CD4-positive, alpha-beta T cell treated with Interleukin-6 for 4 hours (primary cell): ENCODE measurements at places on chromosomes 3 and 15.

GRCh38 chr3:150073513-150073912 lies 102.8 kb upstream of the PFN2 start:
- DNase-seq, result no peak

DNA sequence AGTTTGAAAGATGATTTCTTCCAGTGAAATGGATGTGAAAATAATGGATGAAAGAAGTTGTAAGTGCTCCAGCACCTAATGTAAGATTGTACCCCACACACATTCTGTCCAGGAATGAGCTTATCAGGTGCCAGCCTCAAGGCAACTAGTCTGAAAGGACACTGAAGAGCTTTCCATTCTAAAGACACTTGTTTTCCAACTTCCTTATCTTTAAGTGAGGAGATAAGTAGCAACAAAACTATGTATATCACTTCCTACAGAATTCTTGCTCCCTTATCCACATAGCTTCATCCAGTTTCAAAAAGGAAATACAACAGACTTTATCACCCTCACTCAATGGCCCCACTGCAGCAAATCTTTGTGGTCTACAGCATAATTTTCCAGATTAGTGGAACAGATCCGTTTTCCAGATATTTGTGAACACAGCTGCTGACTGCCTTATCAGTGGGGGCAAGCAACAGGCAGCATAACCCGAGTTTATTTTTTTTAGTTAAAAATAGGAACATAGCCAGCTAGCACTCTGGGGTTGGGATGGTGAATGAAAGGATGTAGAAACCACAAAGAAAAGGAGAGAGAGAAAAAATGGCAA lies 60.6 kb downstream of the CD200R1L start:
- no peak for DNase-seq

DNA sequence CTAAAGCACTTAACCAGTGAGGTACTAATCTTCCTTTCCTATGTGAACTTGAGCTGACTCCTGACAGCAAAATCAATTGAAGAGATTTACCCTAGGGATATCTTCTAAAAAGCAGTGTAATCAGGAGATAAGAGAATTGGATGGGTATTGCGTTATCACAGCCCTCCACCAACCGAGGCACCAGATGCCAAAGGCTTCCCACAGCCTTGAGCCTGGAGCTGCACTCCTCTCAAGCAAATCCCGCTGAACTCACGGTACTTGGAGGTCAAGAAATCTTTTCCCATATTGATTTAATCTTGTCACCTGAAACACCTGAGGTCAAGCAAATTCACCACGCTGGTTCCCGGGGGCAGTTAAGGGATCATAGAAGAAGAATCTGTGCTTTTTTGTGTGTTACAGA lies 346.8 kb downstream of the TBL1XR1 start:
- DNase-seq, result no peak

DNA sequence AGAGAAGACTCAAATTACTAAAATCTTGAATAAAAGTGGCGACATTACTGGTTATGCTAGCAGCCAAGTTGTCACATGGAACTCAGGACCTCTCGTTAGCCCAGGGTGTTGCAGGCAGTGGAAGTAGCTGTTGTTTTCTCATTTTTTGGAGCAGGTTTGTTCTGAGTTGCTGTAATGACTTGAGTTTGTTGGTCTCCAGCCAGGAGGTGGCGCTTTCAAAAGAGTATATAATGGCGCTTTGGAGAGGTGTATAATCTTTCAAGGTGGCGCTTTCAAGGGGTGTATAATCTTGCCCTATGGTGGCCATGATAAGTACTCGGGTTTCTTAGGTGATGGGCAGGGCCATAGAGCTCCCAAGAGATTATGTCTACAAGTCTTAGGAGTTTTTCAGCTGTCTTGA lies 632.7 kb downstream of the NTRK3 start:
- no peak for DNase-seq

DNA sequence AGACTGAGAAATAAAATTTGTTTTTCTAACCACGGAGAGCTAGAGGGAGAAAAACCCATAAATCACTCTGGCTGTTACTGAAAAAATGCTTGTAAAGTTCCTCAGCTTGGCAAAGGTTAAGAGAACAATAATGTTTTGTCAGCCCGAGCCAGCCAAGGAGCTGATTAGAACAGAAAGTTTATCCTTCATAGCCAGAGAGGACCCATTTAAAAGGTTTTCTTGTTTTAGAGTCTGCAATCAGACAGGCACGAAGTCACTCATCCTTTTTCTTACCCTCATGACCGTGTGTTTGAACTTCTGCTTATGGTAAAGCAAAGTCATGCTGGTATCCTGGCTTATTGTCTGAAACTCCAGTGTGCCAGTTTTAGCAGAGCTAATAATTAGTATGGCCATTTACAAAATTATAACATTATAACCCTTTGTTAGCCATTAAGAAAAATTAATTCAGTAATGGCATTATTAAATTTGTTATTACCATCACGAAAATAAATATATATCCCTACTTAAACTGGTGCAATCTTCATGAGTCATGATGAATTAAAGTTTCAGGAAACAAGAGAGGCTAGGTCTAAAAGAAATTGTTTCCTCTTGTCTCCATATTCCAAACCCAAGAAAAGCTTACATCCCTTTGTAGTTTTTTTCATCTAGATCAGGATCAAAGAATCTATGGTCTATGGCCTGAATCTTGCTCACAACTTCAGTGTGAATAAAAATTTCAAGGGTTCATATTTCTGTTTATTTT lies 13.5 kb upstream of the STXBP5L start:
- DNase-seq, result no peak

- DNase-seq, result no peak
Observed at GRCh38 chr3:128592864-128593263, 57.8 kb downstream of the RPN1 start.

- no peak for DNase-seq
Observed at GRCh38 chr3:141388823-141389621, 20.7 kb downstream of the ZBTB38 start.

DNA sequence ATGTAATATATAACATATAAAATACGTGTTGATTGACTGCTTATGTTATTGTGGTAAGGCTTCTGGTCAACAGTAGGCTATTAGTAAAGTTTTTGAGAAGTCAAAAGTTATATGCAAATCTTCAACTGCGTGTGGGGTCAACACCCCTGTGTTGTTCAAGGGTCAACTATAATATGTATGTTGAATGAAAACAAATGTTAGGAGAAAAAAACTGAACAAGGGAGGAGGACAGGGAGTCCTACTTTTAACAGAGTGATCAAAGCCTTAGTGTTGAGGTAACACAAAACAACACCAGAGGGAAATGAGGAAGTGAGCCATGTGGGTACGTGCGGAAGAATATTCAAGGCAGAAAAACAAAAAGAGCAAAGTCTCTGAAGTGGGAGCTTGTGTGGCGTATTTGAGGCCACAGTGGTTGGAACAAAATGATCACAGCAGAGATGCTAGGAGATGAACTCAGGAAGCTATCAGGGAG lies 62.5 kb downstream of the SFMBT1 start:
- peak; percentile 60 for DNase-seq

DNA sequence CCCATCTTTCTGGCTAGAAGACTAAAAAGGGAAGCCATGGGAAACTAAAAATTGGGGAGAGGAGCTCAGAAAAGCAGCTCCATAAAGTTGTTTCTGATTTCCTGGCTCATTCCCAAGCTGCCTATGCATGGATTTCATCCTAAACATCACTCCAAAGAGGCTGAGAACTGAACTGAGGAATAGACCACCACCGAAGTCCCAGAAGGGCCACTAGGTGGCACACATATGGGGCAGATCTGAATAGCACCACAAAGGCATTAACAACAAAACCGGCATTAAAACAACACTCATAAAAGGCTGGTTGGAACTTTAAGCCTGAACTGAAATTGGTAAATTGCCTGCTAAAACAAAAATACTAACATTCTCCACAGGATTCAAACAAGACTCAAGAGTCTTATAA lies 106.3 kb downstream of the PLD1 start:
- DNase-seq, result peak; percentile 5

- DNase-seq, result no peak
Observed at GRCh38 chr3:17076940-17077605, 192.3 kb downstream of the PLCL2 start.

GRCh38 chr3:17552351-17552750 lies 190.1 kb downstream of the TBC1D5 start:
- no peak for DNase-seq

DNA sequence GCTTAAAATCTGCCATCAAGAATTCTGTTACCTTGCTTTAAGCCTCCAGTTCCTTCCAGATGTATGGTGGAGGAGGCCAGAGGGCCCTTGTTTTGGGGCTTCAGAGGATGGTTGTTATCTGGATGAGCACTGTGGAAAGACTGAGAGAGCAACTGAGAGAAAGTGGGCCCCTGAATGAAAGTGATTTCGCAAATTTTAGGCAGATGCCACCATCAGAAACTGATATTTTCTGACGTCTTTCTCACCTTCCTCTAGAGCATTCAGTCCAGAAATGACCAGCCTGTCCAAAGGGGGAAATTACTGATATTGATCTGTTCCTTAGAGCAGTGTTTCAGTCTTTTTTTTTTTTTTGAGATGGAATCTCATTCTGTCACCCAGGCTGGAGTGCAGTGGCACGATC lies 13.4 kb downstream of the B3GNT5 start:
- no peak for DNase-seq

GRCh38 chr3:97658668-97659285 lies 105.8 kb upstream of the ARL6 start:
- no peak for DNase-seq

GRCh38 chr3:141047168-141047567 lies 4.0 kb upstream of the SPSB4 start:
- DNase-seq, result no peak

- no peak for DNase-seq
Observed at GRCh38 chr3:94226078-94226477, 163.2 kb downstream of the NSUN3 start.

GRCh38 chr3:154034797-154035330 lies 86.3 kb upstream of the ARHGEF26 start:
- DNase-seq, result no peak

DNA sequence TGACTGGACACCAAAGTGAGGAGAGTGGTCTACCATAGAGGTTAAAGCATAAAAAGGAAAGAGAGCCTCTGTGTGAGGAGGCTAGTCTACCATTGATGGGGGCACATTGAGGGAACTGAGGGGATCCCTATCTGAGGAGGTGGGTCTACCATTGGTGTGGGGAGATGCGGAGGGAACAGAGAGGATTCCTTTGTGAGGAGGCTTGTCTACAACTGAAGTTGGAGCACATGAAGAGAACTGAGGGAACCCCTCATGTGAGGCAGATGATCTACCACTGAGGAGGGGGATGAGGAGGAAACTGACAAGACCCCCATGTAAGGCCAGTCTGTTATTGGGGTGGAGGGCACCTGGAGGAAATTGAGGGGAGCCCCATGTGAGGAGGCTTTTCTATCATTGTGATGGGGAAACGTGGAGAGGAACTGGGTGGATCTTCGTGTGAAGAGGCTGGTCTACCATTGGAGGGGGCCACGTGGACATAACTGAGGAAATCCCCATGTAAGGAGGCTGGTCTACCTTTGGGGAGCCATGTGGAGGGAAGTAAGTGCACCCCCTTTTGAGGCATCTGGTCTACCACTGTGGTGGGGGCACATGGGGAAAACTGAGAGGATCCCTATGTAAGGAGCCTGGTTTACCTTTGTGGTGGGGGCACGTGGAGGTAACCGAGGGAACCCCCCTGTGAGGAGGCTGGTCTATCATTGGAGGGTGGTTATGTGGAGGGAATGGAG lies 160.1 kb downstream of the FBLN2 start:
- no peak for DNase-seq

DNA sequence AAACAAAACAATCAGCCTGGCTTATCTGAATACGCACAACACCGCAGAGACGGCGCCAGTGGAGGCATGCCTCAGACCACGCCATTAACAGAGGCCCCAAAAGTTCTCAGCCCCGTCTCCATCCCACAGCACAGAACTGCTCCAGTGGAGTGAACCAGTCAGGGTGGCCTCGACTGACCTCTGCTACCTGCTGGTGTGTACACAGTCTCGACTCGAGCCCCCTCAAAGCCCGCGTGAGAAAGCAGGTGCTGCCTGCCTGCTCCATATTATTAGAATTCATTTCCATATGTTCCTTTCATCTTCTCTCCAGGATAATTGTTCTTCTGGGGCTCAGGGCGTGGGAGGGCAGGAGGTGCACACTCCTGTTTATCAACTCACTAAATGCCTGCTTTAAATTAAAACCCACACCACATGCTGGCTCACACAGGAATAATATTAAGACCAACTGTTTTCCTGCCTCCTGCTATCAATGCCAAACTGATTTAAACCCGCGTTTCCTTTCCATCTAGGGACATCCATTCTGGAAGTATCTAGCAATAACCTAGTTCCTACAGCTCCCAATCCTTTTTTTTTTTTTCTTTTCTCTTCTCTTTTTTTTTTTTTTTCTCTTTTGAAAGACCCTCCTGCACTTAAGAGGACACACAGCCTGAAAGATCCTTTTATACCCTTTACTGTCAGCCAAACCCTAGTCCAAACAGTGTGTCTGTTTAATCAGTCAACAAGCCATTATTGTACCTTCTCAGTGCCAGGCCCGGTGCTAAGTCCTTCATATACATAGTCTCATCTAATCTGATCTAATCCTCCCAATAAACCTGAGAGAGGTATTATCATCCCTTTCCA lies 101.2 kb downstream of the TLE3 start:
- DNase-seq, result no peak

- DNase-seq, result no peak
Observed at GRCh38 chr3:62703451-62704167, 171.6 kb downstream of the CADPS start.

DNA sequence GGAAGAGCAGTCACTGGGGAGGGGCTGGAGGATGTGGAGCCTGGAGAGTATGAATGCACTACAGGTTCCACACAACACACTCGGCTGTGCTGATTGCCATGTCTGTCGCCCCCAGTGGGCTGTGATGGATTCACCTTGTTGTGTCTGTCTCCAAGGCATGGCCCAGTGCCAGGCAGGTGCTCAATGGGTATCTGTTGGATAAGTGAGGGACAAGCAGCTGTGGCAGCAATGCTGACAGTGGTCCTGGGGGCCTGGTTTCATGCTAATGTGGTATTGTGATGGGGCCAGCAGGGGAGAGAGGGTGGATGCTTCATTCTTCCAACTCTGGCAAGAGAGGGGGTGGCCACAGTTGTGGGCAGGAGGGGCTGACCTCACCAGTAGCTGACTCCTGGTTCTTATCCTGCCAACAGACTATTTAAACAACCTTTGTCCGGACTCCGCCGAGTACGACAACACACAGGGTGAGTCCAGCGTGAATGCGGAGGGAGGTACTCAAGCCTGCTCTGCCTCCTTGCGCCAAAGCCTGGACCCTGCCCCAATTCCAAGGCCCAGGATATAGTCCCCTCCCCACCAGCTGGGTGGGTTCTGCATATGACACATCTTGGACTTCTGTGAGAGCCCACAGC lies 47.3 kb upstream of the NR2C2 start:
- DNase-seq, result no peak

- no peak for DNase-seq
Observed at GRCh38 chr3:59391131-59391530, 341.3 kb upstream of the CFAP20DC start.
